Endodermal cell (in vitro differentiated cells): ENCODE measurements at places on chromosomes 7 and 10. TPM values are rescaled to one million over a fixed set of nuclear protein-coding genes. Genes with fewer than 3 reads are reported as not detected.

- DNase-seq, result no peak
These were observed 649.7 kb upstream of the ANKRD30A start for GRCh38 chr10:36475746-36476145.

- no peak for DNase-seq
These were observed 131.8 kb downstream of the HECW1 start for GRCh38 chr7:43244232-43244631.

The LBX1 gene
- total RNA-seq, result not detected in 2 replicates

GRCh38 chr10:50538555-50539398 is 85.0 kb downstream of the SGMS1 start:
- no peak for DNase-seq

GRCh38 chr10:13820119-13820963 is 233.6 kb downstream of the PRPF18 start:
- DNase-seq, result no peak

GRCh38 chr7:100130608-100131453 is 4.1 kb downstream of the MBLAC1 start:
- peak; percentile 98 for DNase-seq

The HPSE2 gene
- 0.07 and 0.16 TPM in 2 replicates for total RNA-seq

GRCh38 chr10:56547163-56547562 is 186.1 kb upstream of the ZWINT start:
- no peak for DNase-seq

The ITGA8 gene
- 0.25 and 0.40 TPM in 2 replicates for total RNA-seq

DNA sequence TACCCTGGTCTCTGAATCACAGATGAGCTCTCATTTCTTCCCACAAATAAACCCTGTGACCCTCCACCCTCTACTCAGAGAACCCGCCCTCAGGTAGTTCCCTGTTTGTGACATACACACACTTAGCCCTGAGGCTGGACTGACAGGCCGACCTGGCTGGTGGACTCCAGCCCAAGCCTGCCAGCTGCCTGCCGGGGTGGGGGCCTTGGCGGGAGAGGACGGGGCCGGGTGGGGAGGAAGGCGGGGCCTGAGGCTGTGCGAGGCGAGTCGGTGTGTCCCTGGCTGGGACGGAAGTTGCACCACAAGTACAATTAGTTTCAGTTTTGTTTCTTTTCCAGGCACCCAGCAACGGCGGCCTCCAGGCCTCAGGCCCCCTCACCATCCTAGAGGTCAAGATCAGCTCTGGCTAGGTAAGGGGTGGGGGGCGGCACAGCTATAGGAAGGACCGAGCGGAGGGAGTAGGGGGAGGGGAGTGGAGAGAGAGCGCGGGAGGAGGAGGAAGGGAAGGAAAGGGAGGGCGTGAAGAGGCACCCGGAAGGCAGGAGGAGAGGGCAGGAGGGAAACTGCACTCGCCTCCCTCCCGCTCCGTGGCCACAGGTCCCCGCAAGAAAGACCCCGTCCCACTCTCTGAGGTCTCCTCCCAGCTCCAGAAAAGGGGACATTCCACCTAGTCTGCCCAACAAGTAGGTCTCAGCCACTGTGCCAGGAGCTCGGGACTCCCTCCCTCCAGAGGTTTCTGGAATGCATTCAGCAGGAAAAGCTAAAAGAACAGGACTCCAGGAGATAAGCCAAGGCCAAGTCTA is at the start of gene TRIM56:
TSS of gene TRIM56 (plus strand) at position 320 of the 803 bp plus-strand sequence. CDS start 1,832 bp downstream, outside the sequence.
- peak; percentile 91 for DNase-seq

DNA sequence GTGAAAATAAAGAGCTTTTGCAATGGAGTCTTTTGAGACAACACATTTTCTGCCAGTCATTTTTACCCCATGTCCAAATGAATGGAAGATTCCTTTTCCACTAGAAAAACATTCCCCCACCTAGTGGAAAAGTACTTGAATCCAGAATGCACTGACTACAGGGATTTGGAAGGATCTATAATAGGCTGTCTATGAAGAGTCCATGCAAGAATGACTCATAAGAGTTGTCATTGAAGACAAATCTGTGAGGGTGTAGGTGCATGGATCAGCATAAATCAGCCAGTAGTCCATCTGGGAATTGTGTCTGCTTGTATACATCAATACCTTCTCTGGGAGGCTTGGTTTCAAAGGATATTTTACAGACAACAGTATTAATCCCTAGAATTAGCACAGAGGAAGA is 32.5 kb upstream of the TRUB1 start:
- DNase-seq, result no peak

GRCh38 chr7:99392659-99393354 is 15.6 kb downstream of the PDAP1 start:
- peak; percentile 95 for DNase-seq
